ENCODE measurements at places on chromosomes 1 and 21. TPM values are rescaled to one million over a fixed set of nuclear protein-coding genes. Genes with fewer than 3 reads are reported as not detected.

FCRL1 gene
- total RNA-seq = not detected

DNA sequence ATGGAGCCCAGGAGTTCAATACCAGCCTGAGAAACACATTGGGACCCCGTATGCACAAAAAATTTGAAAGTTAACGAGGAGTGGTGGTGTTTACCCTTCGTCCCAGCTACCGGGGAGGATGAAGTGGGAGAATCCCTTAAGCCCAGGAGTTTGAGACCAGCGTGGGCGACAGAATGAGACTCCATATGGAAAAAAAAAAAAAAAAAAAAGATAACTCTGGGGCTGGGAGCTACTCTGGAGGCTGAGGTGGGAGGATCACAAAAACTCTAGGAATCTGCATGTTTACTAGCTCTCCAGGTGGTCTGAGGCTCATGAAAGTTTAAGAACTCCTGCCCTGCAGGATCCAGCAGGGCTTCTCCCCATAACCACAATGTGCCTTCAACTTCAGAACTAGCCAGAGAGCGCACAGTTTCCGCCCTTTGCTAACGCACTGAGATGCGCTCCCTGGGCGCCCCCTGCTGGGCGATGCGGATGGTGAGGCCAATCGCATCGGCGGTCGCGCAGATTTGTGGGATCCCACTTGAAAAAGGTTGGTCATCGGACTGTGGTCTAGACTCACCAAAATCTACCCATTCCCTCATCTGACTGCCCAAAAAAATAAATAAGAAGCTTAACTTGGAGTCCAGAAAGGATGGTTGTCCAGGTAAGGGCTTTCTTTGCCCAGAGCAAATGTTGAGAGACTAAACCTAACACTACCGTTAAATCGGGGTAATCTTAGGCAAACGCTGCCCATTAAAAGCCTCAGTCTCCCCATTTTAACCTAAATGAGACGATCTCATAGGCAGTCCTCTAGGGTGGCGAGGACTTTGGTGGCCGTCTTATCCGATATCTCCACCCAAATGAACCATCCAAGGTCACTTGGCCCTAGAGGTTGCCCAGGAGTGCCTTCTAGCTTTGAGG lies 8.8 kb downstream of the ZNF683 start:
- DNase-seq = peak; percentile 92

C2CD4D gene
- 2.4 TPM for total RNA-seq

- DNase-seq = no peak
Observed at GRCh38 chr1:111364690-111365089, 62.8 kb downstream of the OVGP1 start.

GRCh38 chr21:28496517-28496916 lies 496.2 kb downstream of the LTN1 start:
- no peak for DNase-seq

GRCh38 chr1:112689842-112690237 lies 15.4 kb downstream of the MOV10 start:
- no peak for DNase-seq

- DNase-seq = no peak
Observed at GRCh38 chr21:32612999-32613337, 791 bp upstream of the CFAP298 start.

CSF3R gene
- 0.41 TPM for total RNA-seq

VSIG8 gene
- not detected for total RNA-seq

- peak; percentile 67 for DNase-seq
Observed at GRCh38 chr1:154479764-154480421, 22.1 kb upstream of the TDRD10 start.

SLC45A3 gene
- total RNA-seq = 0.32 TPM

- no peak for DNase-seq
Observed at GRCh38 chr1:246748867-246749266, 24.7 kb downstream of the SCCPDH start.

GRCh38 chr1:184595596-184595995 lies 159.1 kb downstream of the EDEM3 start:
- no peak for DNase-seq

- no peak for DNase-seq
Observed at GRCh38 chr1:196544617-196545016, 63.6 kb downstream of the KCNT2 start.

GRCh38 chr1:204842892-204843291 lies 27.8 kb upstream of the NFASC start:
- DNase-seq = no peak

S100A2 gene
- 3.3 TPM for total RNA-seq

GRCh38 chr1:165696625-165697100 lies 1.7 kb downstream of the ALDH9A1 start:
- DNase-seq = no peak

DNA sequence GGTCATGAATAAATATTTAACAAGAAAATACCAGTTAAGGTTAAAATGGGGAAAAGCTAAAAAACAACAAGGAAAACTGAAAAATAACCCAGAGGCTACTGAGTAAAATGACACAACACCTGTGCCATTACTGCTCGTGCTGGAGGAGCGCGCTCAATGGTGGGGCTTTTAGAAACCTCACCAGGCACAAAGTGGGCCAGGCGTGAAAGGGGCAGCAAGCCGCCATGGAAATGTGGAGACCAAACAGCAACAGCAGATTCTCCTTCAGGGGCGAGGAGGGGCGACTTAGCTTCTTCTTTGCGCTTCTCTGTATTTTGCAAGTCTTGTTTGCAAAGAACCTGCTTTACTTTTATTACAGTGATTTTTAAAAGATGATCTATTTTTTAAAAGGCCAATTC lies 18.9 kb upstream of the SPATC1L start:
- DNase-seq = no peak

ORC1 gene
- 57.9 TPM for total RNA-seq

GRCh38 chr1:14538335-14538734 lies 60.1 kb upstream of the KAZN start:
- DNase-seq = no peak

GRCh38 chr21:14687268-14687625 lies 141.1 kb upstream of the SAMSN1 start:
- no peak for DNase-seq

DNA sequence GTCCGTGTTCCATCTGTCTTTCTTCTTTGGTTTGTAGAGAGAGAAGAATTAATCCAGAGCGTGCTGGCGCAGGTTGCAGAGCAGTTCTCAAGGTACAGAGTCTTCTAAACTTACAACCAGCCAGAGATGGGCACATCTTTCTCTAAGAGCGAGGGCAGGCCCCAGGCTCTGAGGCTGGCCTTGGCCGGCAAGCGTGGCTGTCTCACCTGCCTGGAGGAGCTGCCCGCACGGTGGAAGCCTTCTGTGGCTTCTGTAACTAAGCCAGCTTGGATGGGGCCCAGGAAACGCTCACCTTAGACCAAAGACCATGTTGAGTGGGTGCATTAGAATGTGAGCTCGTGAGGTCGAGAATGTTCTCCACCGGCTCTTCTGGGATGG lies 78.6 kb downstream of the PDE9A start:
- DNase-seq = no peak

DNA sequence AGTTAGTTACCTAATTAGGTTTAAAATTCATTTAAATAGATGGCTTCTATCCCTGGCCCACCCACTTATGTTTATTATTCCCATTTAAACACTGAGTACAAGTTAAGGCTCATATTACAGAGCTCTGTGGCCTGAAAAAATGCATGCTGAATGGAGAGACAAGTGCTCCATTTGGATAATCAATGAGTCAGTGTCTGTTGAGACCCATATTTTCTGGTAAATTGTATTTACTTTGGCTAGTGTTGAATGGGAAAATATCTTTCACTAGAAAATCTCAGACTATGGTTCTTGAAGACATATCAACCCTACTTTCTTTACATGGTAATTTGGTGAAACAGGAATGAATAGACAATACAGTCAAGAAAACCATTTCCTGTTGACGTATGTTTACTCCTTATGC lies 356.0 kb downstream of the S1PR1 start:
- DNase-seq = no peak

GRCh38 chr1:112359961-112360767 lies 35.9 kb upstream of the CTTNBP2NL start:
- DNase-seq = no peak

- no peak for DNase-seq
Observed at GRCh38 chr1:17630048-17630830, 90.7 kb downstream of the ARHGEF10L start.

ELK4 gene
- 54.0 TPM for total RNA-seq

- DNase-seq = peak; percentile 60
Observed at GRCh38 chr1:26786437-26787380, 1.0 kb upstream of the PIGV start.

- DNase-seq = no peak
Observed at GRCh38 chr1:210385228-210385627, 56.5 kb downstream of the HHAT start.

All from activated CD4-positive, alpha-beta T cell treated with anti-CD3 and anti-CD28 coated beads for 36 hours (primary cell).